CD4-positive, alpha-beta T cell treated with Interleukin-17A for 4 hours (primary cell): ENCODE measurements at places on chromosomes 3 and 15.

DNA sequence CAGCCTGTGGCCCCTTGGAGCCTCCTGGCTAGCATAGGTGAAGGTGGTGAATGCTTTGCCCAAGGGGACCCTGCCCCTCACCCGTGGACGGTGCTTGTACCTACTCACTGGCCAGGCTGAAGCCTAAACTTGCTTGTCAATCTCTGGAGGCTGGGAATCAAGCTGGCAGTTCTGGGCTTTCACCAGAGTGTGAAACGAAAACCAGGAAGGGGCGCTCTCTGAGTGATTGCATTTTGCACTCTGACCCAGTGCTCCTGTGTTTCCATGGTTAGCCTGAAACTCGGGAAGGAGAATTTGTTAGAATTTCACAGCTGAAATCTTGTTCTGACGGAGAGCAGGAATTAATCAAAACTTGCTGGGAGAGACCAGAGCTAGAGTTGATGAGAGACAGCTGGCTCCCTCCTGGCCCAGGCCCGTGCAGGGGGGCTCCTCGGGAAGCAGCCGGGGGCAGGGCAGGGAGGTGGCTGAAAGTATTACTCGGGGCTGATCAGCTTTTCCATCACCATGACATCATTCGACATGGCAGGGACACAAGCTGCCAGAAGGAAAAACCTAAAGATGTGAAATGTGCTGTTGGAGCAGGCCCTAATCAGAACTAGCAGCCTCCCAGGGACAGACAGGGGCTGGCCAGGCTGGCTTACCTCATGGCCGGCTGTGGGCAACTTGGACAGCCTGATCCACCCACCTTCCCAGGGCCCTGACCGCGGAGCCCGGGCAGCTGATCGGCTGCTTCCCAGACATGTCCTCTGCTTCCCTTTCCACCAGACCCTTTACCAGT is 323.6 kb upstream of the CTDSPL start:
- no peak for DNase-seq

GRCh38 chr3:128352326-128352725 is 114.4 kb downstream of the DNAJB8 start:
- DNase-seq: no peak

DNA sequence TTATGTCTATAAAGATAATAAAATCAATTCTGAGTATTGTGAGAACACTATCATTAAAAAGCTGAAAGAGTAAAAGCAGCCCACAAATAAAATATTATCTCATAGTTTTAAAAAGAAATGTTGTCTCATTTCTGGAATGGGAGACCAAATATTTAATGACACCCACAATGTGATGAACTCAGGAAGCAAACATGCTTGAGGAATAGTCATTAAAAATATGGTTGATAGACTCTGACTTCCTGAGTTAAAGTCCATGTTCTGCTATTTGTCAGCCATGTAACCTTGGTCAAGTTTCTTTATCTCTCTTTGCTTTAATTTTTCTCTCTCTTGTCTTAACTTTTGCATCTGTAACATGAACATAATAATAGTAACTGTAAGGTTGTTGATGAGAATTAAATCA is 35.5 kb upstream of the CHMP2B start:
- DNase-seq: no peak

GRCh38 chr3:195739561-195740111 is 18.9 kb downstream of the MUC20 start:
- DNase-seq: no peak

GRCh38 chr15:96349857-96350720 is 19.6 kb downstream of the NR2F2 start:
- DNase-seq: no peak

- no peak for DNase-seq
Measured at GRCh38 chr15:64111679-64112050, 15.9 kb downstream of the SNX1 start.

GRCh38 chr3:71395927-71396695 is 187.4 kb downstream of the FOXP1 start:
- DNase-seq: no peak

GRCh38 chr3:69248436-69248835 is 126.0 kb upstream of the LMOD3 start:
- DNase-seq: no peak
